Erythroblast (primary cell): ENCODE measurements at places on chromosomes 11 and 22.

DNA sequence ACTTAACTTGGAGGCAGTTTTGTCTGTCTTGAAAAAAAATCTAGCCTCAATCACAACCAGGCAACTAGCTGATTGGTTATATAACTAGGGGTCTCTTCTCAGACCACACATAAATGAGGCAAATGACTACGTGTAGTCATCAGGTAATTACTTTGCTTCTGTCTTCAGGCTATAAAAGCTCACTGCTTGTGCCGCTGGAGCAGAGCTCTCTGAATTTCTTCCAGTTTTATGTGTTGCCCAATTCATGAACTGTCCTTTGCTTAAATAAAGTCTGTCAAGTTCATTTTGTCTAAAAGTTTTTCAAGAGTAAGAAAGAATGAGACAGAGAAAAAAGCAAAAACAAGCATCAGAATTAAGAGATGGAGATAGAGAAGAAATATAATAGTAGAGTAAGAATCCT lies 93.4 kb downstream of the MUC15 start:
- no peak for DNase-seq

DNA sequence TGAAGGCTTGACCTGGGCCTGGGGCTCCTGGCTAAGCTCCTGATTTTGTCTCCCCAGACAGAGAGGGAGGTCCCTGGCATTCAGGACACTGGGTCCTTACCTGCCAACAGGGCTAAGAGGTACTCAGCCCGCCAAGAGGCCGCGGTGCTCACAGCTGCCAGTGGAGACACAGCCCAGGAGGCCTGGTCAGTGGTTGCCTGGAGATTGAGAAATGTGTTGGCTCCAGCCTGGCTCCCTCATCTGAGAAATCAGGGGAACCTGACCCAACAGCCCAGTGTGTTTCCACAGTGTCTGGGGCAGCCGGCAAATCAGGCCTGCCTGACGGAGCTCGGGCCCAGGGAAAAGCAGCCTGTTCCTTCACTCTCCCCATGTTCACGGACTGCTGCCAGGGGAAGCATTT lies 79.4 kb upstream of the NAV2 start:
- no peak for DNase-seq

GRCh38 chr11:125637840-125638239 lies 12.9 kb downstream of the CHEK1 start:
- no peak for DNase-seq

DNA sequence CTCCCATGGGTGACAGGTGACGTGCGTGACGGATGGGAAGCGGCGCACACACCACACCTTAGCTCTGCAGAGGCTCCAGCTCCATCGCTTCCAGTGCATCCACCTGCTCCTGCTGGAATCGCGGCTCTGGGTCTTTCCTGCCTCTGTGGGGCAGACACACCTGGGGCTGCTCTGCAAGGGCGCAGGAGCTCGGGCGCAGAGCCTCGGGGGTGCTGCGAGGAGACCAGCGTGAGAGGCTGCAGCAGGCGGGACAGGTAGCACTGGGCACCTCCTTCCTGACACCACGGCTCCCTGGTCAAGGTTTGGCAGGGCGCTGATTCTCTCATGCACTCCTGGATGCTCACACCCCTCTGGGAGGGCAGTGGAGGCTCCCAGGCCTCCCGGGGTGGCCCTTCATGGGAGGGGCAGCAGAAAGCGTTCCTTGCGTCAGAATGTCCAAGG lies 1494.3 kb downstream of the BRD1 start:
- no peak for DNase-seq

- peak; percentile 66 for DNase-seq
These were observed 5.7 kb downstream of the CDCA5 start for GRCh38 chr11:65078151-65078550.
